ENCODE measurements at places on chromosomes 1 and 21.
A peak's percentile ranks its signal among the peaks of the same experiment; 100 is the strongest.

DNA sequence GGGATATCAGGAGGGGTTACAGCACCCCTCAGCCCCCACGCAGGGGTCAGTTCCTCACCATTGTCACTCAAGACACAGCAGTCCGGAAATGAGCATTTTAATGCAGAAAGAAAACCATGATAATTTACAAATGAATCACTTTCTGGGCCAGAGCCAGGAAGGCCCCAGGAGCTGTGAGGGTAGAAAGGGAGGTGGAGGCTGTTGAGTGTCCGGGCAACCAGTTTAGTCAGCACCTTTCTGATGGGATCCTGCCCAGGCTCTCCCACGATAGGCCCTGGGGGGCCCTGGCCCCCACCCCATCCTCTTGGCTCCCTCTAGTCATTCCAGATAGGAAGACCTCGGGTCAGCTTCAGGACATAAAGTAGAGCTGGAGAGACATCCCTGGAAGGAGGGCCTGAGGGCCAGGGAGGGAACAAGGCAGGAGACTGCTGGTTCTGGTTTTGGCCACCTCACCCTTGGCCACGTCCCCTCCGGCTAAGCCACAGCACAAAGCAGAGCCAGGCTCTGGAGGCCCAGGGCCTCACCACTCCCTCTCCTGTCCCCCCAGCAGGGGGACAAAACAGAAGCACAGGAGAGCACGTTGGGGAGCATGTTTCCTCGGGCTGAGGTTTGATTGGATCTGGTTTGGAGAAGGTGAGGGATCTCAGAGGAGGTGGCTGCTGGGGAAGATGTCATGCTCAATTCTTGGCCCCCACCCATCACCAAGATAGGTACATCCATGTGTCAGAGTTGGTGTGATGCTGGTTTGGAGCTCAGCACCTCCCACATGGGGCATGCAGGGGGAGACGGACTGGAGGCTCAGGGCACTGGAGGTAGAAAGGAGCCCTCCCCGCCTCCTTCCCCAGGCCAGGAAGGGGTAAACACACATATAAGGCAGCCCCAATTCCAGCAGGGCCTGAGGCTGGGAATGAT lies 20.6 kb downstream of the ETNK2 start:
- DNase-seq = no peak

DNA sequence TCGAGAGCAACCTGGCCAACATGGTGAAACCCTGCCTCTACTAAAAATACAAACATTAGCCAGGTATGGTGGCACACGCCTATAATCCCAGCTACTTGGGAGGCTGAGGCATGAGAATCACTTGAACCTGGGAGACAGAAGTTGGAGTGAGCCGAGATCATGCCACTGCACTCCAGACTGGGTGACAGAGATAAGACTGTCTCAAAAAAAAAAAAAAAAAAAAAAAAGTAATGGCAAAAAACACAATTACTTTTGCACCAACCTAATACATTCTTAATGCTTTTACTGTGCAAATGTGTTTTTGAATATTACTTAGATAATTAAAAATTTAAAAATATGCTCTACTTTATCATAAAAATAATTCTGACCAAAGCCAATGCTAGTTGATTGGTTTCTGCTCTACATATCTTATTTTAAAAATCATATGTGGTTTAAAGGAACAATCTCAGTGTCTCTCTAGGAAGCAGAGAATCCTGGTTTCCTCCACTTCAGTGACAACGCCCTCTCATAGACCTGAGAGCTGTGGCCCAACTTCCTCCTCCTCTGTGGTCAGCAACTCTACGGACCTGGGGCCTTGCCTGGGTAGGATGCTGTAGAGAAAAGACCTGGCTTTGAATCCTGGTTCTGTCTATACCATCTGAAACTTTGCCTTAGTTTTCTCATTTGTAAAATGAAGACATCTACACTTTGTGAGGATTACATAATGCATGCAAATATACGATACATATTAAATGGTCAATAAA lies 64.7 kb downstream of the TGFBR3 start:
- no peak for DNase-seq

GRCh38 chr1:206005234-206005633 lies 2.0 kb upstream of the RAB7B start:
- DNase-seq = no peak

GRCh38 chr1:16155537-16156410 lies at the start of gene EPHA2:
EPHA2 (minus strand) TSS chr1:16156069; CDS start chr1:16155932, 137 bp downstream.
- peak; percentile 78 for DNase-seq

- DNase-seq = no peak
These were observed 148.4 kb downstream of the TOMM20 start for GRCh38 chr1:234980291-234980644.

DNA sequence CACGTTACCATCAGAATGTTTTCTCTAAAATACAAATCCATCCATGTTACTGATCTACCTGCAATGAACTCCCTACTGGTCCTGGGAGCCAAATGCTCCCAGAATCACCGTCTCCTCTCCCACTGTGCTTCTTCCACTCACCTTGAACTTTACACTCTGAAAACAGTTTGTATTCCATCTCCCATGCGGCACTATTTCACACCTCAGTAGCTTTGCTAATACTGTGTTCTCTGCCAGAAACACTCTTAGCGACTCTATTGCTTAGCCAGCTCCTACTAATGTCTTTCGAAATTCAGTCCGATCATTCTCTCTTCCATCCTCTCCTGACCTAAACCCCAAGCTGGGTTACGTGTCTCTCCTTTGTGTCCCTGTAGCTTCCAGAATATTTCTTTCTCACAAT lies 284.4 kb upstream of the DUSP10 start:
- no peak for DNase-seq

DNA sequence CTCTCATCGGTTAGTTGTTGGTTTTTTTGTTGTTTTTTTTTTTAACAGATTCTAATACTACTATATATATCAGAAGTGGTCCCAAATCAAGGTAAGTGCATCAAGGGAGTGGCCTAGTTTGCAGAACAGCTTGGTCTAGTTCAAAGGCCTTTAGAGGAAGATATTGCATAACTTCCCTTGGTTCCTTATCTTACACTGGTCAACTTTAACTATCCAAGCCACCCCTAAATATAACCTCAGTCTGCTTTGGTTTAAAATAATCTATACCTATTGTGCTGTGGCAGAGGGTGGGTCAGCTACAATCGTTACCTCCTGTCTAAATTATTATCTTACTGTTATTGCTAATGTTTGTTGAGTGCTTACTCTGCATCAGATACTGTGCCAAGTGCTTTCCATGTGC lies 6.9 kb downstream of the S100A12 start:
- DNase-seq = no peak

DNA sequence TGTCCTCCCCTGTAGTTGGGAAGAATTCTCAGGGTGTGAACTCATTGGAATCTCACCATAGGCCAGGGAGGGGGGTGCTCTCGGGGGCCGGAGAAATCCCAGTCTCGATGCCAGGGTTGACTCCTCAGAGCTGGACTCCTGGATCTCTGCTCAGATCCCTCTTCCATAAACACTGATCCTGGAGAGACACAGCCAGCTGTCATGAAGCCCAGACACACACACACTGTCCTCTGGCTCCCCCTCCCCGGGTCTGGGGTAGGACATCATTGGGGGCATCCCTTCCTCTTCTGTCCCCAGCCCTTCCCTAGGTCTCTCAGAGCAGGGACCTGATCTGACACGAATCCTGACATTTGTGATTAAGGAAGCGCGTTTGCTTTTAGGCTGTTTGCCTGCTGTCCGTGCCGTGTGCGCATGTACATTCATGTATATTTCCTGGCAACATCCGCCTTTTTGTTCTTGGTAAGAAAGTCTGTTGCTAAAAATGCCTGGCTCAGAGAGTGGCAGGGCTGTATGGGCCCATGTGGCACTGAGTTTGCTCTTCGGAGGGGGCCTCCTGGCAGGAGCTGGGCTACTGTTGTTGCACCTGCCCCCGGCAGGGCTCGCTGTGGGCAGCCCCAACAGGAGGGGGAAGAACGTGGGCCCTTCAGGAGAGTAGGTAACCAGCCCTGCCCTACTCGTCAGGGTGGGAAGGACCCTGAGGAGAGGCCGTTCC lies 45.4 kb upstream of the SELENON start:
- DNase-seq = no peak

DNA sequence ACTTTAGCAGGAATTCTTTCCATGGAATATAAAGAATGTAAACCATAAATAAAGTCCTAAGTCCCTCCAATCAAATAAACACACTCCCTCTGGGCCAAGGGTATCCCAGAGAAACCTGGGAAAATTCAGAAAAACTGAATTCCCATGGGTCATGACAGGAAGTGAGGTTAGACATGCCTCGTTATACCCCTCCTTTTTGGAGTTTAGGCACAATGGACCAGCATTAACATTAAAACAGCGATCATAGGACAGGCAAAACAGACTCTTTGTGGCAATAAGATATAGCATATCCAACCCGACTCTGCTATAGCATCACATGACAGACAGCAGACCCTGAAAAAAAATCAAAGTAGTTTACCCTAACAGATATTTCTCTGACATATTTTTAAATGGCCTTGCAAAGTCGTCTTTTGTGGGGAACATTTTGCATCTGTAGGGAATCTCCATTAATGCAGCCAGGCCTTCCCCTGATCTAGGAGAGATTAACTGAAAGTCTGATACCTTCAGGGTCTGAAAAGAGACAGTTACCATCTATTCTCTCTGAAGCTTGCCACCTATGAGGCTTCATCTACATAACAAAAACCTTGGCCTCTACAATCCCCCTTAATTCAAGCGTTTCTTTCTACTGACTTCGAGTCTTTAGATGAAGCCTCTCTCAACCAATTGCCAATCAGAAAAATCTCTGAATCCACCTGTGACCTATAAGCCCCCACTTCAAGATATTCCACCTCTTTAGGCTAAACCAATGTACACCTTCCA lies 143.0 kb upstream of the KCNK1 start:
- no peak for DNase-seq

- DNase-seq = no peak
These were observed 177.5 kb downstream of the SETD4 start for GRCh38 chr21:35882791-35883240.

DNA sequence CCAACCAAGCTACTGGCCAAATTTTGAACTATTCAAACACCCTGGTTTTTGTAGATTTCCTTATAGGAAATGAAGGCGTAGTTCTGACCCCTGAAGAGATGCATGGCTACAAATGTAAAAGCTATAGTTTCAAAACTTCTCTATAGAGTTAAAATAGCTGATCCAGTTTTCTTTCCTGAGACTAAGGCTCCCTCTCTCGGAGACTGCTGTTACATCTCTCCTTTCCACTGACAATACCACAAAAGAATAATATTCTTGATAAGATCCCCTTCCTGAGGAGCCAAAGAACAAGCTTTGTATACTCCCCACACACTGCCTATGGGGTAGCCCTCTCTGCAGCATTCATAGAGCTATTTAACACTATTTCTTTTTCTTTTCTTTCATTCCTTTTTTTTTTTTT lies 6.7 kb upstream of the CFAP126 start:
- no peak for DNase-seq

GRCh38 chr1:29975036-29975694 lies 738.8 kb downstream of the PTPRU start:
- no peak for DNase-seq

DNA sequence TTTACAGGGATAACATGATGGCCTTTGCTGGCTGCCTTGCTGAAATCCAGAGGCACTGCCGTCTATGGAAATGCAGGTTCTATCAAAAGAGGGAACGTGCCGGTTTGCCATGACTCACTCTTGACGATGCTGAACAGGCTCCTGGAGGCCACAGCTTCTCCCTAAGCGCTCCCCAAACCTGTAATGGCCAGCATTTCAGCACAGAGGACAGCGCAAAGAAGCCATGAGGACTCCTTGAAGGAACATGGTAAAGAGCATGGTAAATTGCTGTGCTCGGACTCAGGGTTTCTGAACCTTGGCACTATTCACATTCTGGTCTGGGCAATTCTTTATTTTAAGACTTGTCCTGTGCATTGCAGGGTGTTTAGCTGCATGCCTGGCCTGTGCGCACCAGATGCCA lies 217.5 kb downstream of the CAMTA1 start:
- no peak for DNase-seq

- DNase-seq = no peak
These were observed 33.6 kb downstream of the WLS start for GRCh38 chr1:68198752-68199151.

DNA sequence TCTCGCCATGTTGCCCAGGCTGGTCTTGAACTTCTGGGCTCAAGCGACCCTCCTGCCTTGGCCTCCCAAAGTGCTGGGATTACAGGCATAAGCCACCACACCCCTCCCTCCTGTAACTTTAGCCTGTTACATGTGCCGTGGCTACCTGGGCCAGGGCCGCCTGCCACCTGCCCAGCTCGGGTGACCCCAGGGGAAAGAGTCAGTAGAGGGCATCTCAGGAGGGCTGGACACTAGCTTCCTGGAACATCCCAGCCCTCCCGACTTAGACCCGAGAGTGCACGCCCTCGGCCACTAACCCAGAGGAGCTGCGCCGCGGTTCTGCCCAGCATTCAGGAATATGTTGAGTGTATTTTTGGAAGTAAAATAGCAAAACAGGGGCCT lies 40.4 kb upstream of the TMEM52 start:
- DNase-seq = no peak

GRCh38 chr21:43933199-43933598 lies 68.2 kb downstream of the AGPAT3 start:
- DNase-seq = no peak

DNA sequence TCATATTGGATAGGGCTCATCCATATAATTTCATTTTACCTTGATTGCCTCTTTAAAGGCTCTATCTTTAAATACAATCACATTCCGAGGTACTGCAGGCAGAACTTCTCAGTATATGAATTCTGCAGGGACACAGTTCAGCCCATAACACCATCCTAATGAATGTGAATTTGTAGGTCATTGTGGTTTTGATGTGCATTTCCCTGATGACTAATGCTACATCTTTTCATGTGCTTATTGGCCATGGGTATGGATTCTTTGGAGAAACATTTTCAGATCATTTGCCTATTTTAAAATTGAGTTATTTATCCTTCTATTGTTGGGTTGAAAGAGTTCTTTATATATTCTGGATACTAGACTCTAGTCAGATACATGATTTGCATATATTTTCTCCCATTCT lies 9.6 kb upstream of the RPS6KC1 start:
- DNase-seq = no peak

DNA sequence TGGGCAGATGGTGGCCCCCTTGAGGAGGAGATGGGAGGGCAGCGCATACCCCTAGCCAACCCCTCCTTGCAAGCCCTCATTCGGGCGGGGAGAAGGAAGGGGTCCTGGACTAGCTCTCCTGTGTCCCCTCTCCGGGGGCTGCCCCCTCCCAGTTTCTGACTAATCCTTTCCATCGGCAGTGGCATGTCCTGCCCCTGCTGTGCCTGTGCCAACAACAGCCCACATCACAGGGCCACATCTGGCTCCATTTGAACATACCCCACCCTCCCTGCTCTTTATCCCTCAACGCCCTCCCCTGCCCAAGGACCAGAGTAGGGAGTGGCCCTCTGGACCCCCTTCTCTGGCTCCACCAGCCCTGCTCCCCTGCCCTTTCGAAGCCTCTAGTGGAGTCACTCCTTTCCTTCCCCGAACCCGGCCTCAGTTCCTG lies 11.0 kb upstream of the LMNA start:
- peak; percentile 15 for DNase-seq

Data from SW 1271 (cell line).